ENCODE measurements at places on chromosomes 1 and 21. TPM values are rescaled to one million over a fixed set of nuclear protein-coding genes. Genes with fewer than 3 reads are reported as not detected.
A peak's percentile ranks its signal among the peaks of the same experiment; 100 is the strongest.

GRCh38 chr1:83761167-83762038 lies 237.5 kb downstream of the TTLL7 start:
- no peak for DNase-seq

DNA sequence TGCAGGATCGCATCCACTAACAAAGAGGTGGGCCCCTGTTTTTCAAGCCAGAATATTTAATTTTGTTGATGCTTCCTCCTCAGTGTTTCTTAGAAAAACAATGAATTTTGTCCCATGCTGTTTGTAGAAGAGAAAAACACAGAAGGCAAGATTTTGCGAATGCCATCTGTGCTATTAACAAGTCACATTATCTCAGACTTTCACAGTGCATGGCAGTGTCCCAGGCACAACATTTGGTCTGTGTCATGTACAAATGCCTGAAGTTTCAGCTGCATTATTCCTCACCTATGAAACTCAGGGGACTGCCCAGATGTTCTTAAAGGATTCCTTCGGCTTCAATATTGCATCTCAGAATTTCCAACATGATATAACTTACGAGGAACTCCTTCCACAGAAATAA lies 99.6 kb upstream of the ZC3H11B start:
- no peak for DNase-seq

GRCh38 chr1:76695535-76695934 lies 171.7 kb upstream of the ST6GALNAC5 start:
- DNase-seq: no peak

DNA sequence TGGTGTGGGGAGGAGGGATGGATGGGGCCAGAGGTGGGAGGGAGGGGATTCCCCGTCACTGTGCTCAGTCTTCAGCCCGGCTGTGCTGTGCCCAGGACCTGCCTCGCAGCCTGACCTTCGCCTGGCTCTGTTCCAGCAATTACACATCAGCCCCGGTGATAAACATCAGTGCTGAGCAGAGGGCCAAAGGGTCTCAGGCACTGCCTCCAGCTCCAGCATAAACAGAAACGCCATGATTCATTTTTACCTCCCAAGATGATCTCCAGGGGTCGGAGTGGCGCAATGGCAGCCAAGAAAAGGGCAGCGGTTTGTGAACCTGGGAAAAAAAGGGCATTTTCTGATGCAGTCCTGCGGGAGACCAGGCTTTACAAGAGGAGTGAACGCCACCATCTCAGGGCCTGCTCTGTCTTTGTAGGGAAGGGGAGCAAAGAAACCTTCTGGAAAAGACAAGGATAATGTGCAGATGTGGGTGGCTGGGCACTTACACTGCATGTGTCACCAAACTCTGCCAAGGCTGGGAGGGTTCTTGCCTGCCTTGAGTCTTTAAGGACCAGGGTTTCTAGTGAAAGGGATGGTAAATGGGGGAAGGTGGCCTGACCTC lies 28.1 kb downstream of the SHISA4 start:
- DNase-seq: peak; percentile 11

DNA sequence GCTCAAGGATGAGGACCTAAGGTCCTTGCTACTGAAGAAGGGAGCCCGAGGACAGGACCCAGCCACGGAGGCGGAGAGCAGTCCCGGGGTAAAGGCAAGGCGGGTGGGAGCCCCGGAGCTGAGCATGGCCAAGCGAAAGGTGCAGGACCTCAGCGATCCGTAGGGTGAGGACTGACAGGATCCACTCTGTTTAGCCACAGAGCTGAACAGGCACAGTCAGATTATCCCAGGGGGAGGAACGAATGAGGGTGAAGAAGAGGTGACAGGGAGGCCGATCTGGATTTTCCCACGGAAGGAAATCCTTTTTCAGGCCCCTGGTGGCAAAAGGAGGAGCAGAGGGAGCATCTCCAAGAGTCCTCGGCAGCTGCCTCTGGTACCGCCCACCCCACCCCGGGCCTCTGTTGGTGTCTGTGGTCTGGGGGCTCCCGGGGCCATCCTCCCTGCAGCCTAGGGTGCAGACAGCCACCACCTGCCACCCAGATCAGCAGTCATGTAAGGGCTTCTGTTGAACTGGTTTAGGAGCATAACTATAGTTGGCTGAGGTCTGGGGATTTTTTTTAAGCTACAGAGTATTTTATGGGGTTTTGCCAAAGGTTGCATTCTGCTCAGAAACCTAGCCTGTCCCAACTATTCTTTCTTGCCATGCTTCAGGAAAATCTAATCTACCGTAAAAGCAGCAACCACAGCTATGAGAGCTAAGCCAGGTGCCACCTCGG lies 32.3 kb upstream of the LBR start:
- no peak for DNase-seq

DNA sequence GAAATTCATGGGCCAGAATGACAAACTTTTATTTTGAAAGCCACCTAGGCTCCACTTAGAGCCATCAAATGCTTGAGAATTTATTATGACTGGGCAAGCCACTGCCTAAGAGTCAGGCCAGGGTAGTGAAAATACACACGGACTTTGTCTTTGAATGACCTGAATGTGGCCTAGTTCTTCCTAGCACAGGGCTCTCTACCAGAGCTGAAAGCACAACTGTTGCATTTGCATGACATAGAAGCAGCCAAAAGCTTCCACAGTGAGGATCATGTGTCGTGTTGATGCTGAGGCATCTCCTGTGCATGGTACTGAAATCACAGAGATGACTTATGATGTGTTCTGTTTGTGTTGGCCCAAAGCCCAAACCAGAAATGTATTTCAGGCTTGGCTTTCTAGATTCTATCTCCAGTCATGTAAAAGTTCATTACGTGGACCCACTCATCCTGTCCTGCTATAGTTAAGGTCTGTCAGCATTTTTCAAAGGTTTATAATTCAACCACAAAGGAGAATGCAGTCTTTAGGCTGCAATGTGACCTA lies 164.0 kb upstream of the UBE2U start:
- DNase-seq: peak; percentile 19

DNA sequence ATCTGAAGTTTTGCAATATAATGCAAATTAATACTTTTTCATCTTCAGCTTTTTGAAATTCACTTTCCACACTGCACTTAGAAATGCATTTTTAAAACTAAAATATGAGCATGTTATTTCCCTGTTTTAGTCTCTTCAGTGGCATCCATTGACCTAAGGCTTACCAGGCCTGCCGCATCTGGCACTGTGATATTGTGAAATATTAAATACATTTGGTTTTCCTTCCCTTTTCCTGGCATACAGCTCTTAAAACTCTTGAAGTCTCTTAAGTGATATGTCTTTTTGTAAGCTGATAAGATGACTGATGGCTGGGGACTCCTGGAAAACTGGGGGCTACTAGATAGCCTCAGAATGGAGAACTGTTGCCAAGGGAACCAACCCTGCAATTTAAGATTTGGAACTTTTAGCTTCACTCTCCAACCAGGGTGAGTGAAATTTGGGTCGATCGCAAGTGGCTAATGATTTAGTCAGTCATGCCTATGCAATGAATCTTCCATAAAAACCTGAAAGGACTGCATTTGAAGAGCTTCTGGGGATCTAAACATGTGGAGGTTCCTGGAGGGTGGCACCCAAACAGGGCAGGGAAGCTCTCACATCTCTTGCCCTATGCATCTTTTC lies 75.5 kb upstream of the PDC start:
- DNase-seq: no peak

GRCh38 chr1:30087465-30087864 lies 635.9 kb downstream of the MATN1 start:
- DNase-seq: no peak

GRCh38 chr1:66352792-66353191 lies 181.2 kb upstream of the SGIP1 start:
- no peak for DNase-seq

DNA sequence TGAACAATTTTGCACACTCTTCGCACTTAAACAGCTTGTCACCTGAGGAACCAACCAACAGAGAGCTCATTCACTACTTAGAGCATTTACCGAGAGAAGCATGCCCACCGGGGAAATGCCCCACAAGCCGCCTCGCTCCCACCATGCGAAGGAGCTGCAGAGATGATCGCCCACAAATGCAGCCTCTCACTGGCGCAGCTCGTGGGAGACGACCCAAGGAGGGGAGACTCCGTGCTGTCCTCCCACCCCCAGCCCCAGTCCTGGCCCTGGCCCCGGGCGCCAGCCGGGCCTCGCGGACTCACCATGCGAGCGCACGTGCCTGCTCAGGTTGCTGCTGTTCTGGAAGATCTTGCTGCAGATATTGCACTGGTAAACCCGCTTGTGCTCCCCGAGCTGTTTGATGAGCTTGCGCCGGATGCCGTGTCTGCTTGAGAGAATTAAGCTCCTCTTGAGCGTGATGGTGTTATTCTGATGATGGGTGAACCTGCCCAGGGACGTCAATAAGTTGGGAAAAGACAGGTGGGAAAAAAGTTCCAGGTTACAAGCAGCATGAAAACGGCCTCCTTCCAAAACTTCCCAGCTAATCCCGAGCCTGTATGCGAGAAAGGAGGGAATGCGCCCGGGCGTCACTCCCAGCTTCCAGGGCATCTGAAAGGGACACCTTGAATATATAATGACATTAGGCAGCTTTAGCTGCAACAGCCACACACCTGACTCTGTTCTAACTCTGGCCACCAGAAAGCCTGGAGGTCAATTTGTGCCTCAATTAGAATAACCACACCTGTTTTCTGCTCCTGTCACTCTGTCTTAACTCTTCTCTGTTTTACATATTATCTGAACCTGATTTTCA lies 42.8 kb downstream of the PRDM15 start:
- no peak for DNase-seq

DNA sequence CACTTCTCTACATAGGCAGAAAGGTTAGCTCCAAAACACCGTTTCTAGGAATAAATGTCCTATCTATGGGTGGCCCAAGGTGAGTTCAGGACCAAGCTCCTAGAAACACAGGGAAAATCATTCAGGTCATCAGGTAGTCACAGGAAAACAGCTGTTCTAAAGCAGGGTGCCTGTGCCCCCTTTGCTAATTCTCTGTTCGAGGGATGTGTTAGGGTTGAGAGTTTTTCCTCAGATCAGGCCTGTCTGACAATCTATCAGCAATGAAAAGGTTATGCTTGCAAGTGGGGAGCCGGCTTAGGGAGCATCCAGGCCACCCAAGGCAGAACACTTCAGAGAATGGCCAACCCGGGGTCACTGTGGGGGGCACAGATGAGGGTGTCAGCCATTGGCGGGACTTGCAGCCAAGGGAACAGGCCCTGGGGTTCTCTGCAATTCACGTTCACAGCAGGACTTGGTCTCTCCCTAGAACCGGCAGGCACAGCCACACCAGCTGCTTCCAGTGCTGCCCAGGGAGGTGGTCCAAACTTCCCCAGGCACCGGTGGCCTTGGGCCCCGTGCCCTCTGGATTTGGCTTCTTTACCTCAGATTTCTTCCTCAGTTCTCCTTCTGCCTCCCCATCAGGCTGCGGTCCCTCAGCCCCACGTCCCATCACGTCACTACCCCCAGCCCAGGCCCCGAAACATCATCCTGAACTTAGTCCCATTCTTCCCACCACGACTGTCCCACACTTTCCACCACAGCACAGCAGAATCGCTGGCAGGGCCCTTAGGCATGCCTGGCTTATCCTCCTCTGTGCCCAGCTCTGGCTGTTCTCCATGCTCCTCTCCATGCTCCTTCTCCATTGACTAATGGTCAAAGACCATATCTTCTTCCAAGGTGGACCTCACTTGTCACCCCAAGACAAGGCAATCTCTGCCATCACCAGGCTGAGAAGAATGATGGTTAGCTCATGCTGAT lies 11.0 kb downstream of the CD2 start:
- no peak for DNase-seq

DNA sequence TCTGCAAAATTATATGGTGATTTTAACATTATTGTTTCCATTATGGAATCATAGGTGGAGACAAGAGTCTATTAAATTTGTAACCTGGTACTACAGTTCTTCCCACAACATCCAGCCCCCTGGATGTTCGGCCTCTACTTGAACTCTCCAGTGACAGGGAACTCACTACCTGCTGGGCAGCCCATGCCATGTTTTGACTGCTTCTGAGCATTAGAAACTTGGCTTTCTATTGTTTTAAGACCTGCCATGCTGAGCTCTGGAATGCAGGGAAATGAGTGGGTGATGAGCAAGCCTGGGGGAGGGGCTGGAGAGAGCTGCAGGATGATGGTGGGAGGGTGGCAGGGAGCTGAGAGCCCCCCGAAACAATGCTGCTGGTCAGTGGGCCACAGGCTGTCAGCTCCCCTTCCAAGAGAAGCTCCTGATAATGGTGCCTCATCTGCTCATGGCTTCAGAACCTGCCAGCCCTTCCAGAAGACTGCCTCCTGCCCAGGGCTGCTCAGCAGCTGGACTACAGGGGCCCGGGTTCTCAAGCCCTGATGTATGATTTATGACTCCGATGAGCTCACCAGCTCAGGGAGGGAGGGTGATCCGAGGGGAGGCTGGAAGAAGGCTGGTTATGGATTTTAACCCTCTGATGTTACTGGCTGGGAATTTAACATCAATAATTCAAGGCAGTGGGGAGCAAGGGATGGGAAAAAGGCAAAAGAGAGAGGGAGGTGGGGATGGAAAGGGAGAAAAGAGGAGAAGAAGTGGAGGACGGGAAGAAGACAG lies 205.0 kb downstream of the HIVEP3 start:
- no peak for DNase-seq

DNA sequence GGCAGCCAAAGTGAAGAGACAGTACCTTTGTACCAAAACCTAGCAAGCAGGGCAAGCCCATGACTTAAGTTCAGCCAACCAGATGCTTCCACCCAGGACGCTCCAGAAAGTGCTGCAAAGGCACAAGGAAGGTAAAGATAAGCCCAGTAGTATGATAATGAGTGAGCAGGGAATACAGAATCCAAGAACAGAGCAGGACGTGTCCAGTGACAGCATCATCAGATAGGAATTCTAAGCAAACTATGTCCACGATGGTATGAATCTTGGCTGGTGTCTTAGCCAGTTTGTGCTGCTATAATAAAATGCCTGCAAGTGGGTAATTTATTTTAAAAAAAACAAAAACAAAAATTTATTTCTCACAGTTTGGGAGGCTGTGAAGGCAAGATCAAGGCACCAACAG lies 13.6 kb downstream of the GJA4 start:
- no peak for DNase-seq

DNA sequence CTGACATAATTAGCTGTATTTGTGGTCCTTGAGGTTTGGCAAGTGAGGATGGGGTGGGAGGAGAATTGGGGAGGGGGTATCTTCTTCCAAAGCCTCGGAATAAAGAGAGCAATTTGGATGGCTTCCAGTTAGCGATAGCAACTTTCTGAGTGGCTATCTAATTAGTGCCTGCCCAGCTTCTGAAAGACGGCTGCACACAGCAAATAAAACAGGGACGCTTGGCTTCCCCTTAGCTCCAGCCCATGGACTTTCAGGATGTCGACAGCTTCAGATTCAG lies 31.1 kb downstream of the KLHDC7A start:
- DNase-seq: no peak

- DNase-seq: no peak
These were observed 840.6 kb downstream of the BRINP3 start for GRCh38 chr1:189637041-189637440.

EXOC8 gene
- 20.1 TPM for total RNA-seq

AKIRIN1 gene
- 55.7 TPM for total RNA-seq

GPR37L1 gene
- not detected for total RNA-seq

DPH2 gene
- total RNA-seq: 28.1 TPM

VHLL gene
- total RNA-seq: not detected

CASZ1 gene
- 6.9 TPM for total RNA-seq

AXDND1 gene
- not detected for total RNA-seq

RGS18 gene
- total RNA-seq: not detected
